Smooth muscle cell of bladder (primary cell): ENCODE measurements at places on chromosomes 2 and 18. TPM values are rescaled to one million over a fixed set of nuclear protein-coding genes. Genes with fewer than 3 reads are reported as not detected.

The TEX51 gene
- total RNA-seq: not detected in 2 replicates

The REG3A gene
- total RNA-seq: not detected in 2 replicates

The MAP3K19 gene
- total RNA-seq: not detected in 2 replicates

The BMP10 gene
- not detected in 2 replicates for total RNA-seq

The GRB14 gene
- total RNA-seq: 0.71 and 1.5 TPM in 2 replicates

The KHK gene
- total RNA-seq: 0.43 and 0.55 TPM in 2 replicates
